Natural killer cell treated with Interleukin-12 subunit alpha and Interleukin-12 subunit beta and Interleukin-15 and Interleukin-18, amount 100 ng/mL, for 72 hours (primary cell): ENCODE measurements at places on chromosomes 11 and 22.

- DNase-seq: no peak
These were observed 241.2 kb downstream of the CASP12 start for GRCh38 chr11:104657083-104657482.

GRCh38 chr11:134360050-134360835 lies 28.5 kb downstream of the GLB1L2 start:
- DNase-seq: peak; percentile 79

DNA sequence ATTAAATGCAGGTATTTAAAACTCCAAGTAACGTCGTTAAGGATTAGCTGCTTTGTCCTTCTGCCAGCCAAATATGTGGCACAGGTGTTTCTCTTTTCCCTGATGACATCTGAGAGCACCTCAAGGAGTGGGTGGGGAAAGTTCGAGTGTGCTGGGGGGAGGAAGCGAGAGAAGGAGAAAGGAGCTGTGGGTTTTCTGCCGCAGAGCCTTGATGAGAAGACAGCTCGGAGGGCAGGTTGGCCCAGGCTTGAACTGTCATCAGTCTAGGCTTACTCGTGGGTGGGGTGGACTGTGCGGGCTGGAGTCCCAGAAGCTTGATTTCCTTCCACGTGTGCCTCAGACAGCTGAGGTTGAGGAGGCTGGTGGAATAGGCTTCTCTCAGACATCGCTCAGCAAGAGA lies 15.2 kb upstream of the SORL1-AS1 start:
- peak; percentile 76 for DNase-seq

DNA sequence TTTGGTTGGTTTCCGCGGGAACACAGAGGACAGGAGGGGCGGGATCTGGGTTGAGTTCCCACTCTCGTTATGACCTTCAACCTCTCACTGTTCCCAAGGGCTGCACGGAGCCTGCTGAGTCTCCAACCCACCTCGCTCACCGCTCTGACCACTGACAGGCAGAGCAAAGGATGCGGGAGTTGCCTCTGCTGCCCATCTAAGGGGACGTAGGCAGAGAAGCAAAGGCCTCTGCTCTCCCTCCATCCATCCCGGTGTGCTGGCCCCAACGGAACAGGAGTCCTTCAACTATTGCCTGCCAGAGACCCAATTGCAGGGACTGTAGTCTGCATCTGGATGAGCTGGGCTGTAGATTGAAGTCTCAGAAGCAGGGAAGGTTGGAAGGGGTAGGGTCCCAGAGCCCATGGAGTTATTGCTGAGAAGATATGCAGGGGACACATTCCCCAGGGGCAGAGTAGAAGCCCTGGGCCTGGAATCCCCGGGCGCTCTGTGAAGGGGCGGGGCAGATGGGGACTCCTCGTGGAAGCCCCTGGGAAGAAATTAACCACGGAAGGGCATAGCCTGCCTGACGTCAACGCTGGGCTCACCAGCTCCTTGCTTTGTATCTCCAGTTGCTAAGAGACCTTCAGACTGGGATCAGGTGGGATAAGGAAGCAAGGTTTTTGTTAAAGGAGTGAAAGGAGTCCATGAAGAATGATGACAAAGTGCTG lies 12.7 kb upstream of the FXYD2 start:
- DNase-seq: no peak

DNA sequence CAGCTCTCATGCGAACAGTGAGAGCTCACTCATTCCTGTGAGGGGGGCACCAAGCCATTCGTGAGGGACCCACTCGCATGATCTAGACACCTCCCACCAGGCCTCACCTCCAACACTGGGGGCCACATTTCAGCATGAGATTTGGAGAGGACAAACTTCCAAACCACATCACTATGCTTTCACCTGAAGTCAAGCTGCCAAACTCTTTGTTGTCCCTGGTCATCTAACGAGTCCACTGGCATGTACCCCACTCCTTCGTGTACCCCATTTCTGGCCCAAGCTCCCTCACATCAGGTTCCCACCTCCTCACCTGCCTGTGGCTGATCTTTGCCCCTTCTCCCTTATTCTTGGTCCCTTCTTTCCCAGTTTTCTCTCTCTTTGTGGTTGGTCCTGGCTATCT lies 198.9 kb downstream of the ADAMTS15 start:
- no peak for DNase-seq

- no peak for DNase-seq
These were observed 60.4 kb downstream of the CHST1 start for GRCh38 chr11:45605051-45605450.

DNA sequence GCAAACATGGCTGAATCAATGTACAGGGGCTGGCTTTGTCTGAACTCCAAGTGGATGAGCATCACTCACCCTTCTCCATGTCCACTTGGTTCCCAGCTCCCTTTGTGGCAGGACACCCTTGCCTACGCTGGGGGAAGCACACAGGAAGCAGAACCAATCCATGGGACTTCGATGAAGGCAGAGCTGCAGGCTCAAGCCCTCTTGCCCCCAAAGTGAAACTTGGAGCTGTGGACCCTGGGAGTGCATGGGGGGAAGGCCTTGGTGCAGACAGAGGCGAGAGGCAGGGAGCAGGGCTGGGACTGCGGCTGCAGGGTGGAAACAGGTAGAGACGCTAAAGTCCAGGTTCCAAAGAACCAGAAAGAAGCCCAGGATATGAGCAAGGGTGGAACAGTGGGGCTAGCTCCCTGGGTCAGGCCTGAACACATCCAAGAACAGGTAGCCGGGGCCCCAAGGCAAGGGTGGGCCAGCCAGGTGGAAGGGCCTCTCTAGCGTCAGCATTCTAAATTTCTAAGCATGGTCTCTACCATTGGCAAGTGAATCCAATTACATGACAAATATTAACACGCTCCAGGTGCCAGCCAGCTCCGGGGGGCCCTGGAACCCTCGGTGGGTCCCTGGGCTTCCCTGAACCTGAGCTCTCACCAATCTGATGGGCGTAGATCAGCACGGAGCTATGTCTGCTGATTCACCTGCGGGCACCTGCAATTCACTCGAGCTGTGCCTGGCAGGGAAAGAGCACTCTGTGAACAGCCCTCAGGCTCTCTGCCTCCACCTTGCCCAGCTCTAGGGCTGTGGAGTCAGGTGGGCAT lies 532.8 kb downstream of the BRD1 start:
- no peak for DNase-seq

- DNase-seq: peak; percentile 31
These were observed 1.8 kb upstream of the CHKB start for GRCh38 chr22:50584106-50585096.

GRCh38 chr11:68854273-68854958 lies 12.7 kb upstream of the CPT1A start:
- DNase-seq: no peak

- DNase-seq: no peak
These were observed 59.6 kb downstream of the GUCY1A2 start for GRCh38 chr11:106958517-106959248.

- DNase-seq: no peak
These were observed 1335.9 kb downstream of the TBC1D22A start for GRCh38 chr22:48098243-48098920.

DNA sequence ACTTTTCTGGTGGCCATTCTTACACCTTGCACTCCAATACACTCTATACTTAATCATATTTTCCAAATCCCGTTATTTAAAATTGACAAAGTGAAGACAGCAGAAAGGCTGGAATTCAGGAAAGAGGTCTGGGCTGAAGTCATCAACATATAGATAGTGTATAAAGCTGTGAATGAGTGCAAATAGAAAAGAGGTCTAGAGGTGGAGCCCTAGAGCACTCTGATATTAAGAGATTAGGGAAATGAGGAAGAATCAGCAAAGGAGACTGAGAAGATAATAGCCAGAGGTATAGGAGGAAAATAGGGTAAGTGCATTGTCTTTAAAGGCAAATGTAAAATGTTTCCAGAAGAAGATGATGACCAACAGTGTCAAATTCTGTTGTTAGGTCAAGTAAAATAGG lies 7.9 kb downstream of the CTR9 start:
- DNase-seq: no peak

GRCh38 chr11:33532720-33533385 lies 167.8 kb downstream of the C11orf91 start:
- no peak for DNase-seq

DNA sequence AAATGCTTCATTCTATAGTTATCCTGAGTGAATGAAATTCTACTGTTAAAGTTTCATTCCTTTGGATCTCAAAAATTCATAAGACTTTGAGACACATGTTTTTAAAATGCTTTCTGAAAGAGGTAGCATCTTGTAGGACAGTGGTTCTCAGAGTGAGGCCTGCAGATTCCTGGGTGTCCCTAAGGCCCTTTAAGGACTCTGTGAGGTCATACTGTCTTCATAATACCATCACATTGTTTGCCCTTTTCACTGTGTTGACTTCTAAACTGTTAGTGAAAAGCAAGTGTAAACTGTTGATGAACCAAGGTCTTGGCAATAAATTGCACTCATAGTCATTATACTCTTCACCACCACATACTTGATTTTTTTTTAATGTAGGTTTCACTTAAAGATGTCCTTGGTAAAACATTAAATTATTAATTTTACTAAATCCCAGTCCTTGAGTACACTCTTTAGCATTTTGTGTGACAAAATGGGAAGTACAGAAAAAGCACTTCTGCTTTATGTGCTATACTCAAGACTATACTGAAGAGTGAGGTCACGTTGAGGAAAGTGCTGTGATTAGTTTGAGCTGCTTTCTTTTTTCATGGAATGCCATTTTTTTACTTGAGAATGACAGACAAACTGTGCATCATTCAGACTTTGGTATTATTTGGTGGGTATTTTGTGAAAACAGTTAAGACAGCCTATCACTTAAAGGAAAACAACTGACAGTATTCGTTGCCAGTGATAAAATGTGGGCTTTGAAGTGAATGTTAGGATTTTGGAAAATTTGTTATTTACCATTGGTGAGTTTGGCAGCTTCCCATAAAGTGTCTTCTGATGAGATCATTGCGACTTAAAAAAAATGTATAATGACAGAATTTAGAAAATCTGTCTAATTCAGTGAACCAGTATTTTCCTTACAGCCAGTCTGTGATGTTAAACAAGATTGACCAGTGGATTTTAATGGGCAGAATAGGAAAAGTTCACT lies 61.1 kb downstream of the SPECC1L start:
- DNase-seq: no peak

- DNase-seq: no peak
These were observed 305.9 kb downstream of the CADM1 start for GRCh38 chr11:115198321-115198741.

GRCh38 chr11:40405614-40406013 lies 1053.8 kb downstream of the LRRC4C start:
- DNase-seq: no peak

DNA sequence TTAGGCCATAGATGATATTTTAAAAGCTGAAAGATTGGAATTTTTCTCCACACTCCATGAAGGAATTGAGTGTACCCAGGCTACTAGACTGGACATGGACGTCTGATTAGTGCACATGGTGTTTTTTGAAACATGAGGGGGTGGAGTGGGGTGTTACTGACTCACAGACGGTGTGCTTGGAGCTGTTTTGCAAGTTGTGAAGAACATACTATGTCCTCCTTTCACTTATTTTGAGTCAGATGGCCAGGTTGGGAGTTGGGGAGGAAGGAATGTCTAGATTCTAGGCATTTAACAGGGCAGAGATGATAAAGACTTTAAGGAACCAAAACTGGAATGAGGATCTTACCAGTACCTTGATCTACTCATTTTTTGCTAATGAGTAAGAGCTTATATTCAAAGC lies 158.1 kb upstream of the MTNR1B start:
- no peak for DNase-seq

DNA sequence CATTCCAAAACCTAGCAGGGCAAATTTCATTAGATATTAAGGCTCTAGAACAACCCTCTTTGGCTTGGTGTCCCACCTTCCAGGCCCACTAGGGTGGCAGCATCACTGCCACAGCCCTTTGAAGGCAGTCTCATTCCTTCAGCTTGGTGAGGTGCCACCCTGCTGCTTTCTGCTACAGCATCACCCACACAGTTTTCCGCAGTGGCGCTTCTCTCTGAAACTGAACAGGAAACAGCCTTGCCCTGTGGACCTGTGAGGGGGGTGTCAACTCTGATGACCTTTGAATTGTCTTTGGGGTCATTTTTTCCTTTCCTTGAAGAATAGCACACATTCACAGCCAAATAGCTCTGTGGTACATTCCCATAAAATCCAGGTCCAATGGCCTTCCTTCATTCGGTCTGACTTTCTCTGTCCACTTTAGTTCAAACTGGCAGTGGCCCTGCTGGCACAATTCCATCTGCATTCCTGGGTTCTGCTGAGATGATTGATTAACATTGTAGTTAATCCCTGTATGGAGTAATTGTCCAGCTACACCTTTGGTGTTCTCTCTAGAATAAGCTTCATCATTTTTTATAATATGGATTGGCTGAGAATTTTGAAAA lies 251.9 kb upstream of the FAT3 start:
- no peak for DNase-seq

- no peak for DNase-seq
These were observed 32.8 kb downstream of the NRXN2 start for GRCh38 chr11:64690235-64690634.

DNA sequence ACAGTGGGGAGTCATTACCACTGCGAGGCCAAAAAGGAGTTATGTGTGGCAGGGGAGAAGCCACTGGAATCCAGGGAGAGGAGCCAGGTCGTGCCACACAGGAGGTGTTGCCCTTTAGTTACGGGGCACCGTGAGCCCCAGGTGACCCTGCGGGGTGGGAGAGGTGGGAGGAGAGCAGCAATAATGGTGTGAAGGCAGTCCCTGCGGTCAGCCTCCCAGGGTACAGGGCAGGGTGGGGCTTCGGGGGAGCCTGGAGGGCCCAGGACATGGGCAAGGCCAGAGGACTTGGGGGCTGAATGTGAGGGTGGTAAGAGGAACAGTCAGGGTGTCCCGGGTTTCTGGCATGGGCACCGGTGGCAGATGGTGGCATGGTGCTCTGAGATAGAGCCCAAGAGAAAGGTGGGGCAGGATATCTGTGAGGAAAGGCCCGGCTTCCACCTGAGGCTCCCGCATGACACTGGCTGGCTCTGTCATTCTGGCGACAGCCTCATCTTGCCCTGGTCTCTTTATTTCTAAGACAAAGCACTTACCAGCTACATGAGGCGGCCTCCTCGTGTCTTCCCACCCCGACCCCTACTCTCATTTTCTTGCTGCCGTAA lies 82.6 kb upstream of the LMO1 start:
- DNase-seq: no peak

GRCh38 chr11:44638032-44638431 lies 72.6 kb downstream of the CD82 start:
- DNase-seq: no peak

DNA sequence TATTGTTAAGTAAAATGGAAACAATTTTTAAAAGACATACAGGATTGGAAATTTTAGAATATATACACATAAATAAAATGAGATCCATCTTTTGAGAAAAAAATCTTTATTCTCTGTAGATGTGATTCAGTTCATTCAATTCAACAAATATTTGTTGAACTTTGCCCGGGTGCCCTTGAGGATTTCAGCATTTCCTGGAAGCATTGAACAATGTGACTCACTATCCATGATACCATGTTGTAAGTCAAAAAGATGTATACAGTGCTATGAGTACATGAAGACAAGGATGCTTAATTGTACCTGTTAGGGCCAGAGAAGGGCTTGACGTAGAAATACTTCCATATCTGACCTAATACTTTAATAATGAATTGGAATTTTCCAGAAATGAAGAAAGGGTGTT lies 353.7 kb downstream of the METTL15 start:
- DNase-seq: no peak
